ENCODE measurements at places on chromosomes 4 and X.
A peak's percentile ranks its signal among the peaks of the same experiment; 100 is the strongest.

DNA sequence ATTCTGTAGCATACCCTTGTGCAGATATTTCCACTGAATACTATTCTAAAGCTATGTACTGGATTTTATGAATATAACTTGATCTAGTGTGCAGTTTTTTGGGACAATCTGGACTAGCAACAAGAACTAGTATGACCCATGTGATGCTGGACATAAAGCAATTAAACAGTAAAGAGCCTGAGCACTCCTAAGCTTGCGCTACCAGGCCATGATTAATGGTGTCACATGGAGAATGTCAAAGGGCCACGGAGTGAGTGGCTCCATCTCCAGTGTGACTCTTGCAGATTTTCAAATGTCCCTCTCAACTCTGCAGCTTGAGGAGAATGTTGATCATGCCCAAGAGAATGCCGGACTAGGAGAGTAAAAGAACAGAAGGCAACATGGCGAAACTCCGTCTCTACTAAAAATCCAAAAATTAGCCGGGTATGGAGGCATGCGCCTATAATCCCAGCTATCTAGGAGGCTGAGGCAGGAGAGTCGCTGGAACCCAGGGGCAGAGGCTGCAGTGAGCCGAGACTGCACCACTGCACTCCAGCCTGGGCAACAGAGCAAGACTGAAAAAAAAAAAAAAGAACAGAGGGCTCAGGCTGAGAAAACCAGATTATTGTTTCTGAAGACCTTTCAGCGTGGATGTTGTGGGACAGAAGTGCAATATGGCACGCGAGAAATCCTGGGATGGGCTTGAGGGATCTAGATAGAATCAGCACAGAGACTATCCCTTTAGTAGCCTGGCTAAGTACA is 45.0 kb downstream of the TIGD2 start:
- DNase-seq: no peak

DNA sequence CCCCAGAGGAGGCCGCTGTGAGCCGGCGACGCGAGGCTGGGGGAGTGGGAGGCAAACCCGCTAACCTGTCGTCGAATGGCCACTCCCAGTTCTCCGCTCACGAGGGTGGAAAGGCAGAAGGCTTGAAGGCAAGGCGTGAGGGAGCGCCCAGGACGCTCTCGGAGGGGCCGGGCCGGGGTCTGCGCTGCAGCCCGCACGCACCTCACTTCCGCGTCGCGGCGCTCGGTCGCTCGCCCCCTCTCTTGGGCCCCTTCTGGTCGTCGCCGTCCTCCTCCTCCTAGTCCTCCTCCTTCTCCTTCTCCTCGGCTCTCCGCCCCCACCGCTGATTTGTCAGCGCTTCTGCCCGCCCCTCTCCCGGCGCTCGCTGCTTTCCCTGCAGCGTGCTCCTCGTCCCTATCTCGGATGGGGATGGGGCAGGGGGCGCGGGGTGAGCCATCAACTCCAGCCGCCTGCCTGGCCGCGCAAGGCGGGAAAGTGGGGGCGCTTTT is at the start of gene SNCA:
TSS of gene SNCA (minus strand) at position 265 of the 488 bp plus-strand sequence. CDS start 1,494 bp downstream, outside the sequence.
- peak; percentile 58 for DNase-seq

- no peak for DNase-seq
These were observed 223.4 kb upstream of the ATOH1 start for GRCh38 chr4:93605163-93605562.

- DNase-seq: no peak
These were observed 39.0 kb downstream of the STX18 start for GRCh38 chr4:4502694-4503311.

GRCh38 chr4:152936446-152937335 is 568 bp downstream of the FHDC1 start:
- DNase-seq: no peak

DNA sequence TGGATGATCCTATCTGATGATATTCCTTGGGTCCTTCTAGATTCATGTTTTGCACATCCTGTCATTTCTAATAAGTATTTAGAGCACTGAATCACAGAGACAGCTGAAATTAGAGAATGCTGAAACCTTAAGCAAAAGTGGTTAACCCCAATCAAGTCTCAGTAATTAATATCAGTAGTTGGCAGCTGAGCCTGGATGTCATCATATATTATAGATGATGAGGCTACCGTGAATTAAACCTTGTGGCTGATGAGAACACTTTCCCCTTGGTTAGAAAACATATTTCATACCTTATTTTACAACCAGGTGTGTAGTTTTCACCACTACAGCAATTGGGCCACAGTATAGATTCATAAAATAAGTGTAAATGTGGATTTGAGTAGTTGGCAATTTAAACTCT is 499.0 kb downstream of the PDGFC start:
- DNase-seq: no peak

- DNase-seq: no peak
These were observed 174.5 kb downstream of the IL15 start for GRCh38 chr4:141810712-141811375.

GRCh38 chr4:177155454-177155853 is 154.2 kb upstream of the NEIL3 start:
- no peak for DNase-seq

- no peak for DNase-seq
These were observed 126.1 kb downstream of the GPC3 start for GRCh38 chrX:133859336-133859735.

DNA sequence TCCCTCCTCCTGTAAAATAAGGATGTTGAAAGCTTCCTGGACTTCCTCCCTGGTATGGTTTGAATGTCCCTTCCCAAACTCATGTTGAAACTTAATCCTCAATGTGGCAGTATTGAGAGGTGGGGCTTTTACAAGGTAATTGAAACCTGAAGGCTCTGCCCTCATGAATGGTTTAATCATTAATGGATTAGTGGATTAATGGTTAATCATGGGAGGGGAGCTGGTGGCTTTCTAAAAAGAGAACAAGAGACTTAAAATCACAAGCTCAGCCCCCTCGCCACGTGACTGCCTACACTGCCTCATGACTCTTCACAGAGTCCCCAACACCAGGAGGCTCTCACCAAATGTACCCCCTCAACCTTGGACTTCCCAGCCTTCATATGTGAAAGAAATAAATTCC is 124.6 kb upstream of the ANXA3 start:
- no peak for DNase-seq

GRCh38 chrX:386239-386767 is 404 bp downstream of the PPP2R3B start:
- no peak for DNase-seq

- DNase-seq: no peak
These were observed 199.3 kb upstream of the ADAMTS3 start for GRCh38 chr4:72768364-72768763.

GRCh38 chr4:146379744-146380143 is 142.0 kb downstream of the SLC10A7 start:
- no peak for DNase-seq

- DNase-seq: no peak
These were observed 67.7 kb downstream of the RWDD4 start for GRCh38 chr4:183591301-183591700.

- DNase-seq: no peak
These were observed 417.1 kb upstream of the MAGEB16 start for GRCh38 chrX:35380808-35381700.

DNA sequence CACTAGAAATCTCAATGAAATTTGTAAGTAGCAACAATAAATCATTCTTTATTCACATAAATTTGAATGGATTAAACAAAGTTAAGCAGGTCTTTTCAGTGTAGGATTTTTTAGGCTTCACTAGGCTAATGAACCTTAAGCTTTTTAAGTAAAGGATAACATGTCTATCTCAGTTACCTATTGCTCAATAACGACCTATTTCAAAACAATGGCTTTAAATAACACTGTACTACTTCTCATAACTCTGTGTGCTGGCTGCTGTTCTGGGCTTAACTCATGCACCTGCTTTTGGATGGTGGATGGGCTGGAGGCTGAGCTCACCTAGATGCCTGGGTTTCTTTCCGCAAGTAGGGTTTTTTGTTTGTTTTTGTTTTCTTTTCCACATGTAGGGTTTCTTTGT is 495.0 kb upstream of the SLIT2 start:
- DNase-seq: no peak

- no peak for DNase-seq
These were observed 66.6 kb downstream of the FBXO8 start for GRCh38 chr4:174216799-174217272.

DNA sequence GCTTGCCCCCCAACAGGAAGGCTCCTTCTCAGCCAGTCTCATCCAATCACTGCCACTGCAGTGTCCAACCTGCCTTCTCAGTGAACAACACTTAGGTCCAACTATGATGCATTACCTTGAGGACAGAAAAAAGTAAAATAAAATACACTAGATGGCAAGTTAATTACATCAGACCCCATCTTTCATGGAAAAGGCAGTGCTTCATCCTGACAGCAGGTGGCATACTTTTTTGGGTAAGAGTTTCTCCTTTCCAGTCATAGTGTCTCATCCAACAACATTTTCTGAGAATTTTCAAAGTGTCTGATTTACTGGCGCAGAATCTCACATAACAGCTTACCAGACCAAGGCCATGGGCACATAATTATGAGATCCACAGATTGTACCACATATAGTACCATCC is 1742.8 kb downstream of the PCDH7 start:
- no peak for DNase-seq

- no peak for DNase-seq
These were observed 92.0 kb downstream of the PHEX start for GRCh38 chrX:22124098-22124497.

GRCh38 chr4:101238706-101239105 is 108.6 kb downstream of the PPP3CA start:
- DNase-seq: no peak

DNA sequence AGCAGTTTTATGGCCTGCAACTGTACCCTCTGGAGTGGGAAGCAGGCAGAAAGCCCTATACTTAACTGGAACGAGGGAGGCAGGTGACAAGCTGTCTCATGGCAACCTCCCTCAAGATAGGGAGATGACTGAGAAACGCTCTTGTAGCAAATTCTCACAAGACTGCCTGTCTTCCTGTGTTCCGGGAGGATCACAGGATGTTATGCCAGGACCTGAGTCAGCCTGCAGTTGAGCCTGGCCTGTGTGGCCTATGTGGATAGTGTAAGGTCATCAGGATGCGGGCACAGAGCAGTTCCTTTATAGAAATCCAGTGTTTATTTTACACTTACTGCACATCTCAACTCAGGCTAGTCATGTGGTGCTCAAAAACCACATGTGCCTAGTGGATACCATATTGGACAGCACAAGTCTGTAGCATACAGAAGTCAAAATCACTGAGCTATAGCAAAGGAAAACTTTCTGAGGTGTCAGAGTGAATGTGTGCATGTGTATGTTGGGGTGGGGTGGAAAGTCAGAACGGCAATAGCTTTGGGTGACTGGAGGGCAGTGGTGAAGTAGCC is 25.2 kb downstream of the TAF7L start:
- no peak for DNase-seq

- no peak for DNase-seq
These were observed 233.2 kb downstream of the PTTG2 start for GRCh38 chr4:38193236-38193863.

DNA sequence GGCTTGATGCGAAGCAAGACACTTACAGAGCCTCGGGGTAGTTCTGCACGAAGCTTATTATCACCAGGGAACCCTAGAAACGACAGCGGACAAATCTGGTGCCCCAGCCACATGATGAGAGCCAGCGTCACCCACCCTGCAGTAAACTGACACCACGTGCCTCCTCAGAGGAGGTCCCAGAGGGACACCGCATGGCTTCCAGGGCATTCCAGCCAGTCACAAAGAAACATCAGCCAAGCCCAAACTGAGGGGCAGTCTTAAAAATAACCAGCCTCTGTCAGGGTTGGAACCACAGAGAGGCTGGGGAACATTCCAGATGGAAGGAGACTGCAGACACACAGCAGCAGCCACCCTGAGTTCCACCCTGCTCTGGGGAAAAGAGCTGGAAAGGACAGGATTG is 36.6 kb upstream of the HGFAC start:
- no peak for DNase-seq

DNA sequence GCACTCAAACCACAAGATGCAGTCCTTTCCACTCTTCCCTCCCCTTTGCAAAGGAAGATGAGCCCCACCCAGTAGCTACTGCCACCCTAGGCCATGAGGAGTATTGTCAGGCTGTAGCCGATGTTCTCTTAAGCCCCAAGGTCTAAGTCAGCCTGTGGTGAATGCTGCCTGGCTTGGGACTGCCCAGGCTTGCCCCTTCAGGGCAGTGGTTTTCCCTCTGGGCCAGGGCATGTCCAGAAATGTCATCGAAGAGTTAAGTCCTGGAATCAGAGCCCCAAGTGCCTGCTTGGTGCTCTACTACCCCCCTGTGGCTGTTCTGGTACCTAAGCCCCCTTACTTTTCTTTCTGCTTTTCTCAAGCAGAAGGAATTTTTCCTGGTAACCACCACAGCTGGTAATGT is 11.8 kb upstream of the PGK1 start:
- no peak for DNase-seq

DNA sequence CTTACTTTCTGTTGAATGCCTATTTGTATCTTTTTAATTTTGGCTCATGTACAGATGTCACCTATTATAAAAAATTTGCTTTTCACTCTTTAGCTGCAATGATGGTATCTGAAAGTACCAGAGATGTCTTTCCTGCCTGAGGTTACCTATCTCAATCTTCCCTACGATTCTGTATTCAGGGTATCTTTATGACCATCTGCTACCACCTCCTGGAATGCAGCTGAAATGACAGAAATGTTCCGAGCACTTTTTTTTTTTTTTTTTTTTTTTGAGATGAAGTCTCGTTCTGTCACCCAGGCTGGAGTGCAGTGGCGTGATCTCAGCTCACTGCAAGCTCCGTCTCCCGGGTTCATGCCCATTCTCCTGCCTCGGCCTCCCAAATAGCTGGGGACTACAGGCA is 136.4 kb downstream of the REPS2 start:
- DNase-seq: no peak

- no peak for DNase-seq
These were observed 22.2 kb downstream of the SCOC start for GRCh38 chr4:140395668-140396067.

- no peak for DNase-seq
These were observed 13.6 kb downstream of the TLR6 start for GRCh38 chr4:38842994-38843393.

DNA sequence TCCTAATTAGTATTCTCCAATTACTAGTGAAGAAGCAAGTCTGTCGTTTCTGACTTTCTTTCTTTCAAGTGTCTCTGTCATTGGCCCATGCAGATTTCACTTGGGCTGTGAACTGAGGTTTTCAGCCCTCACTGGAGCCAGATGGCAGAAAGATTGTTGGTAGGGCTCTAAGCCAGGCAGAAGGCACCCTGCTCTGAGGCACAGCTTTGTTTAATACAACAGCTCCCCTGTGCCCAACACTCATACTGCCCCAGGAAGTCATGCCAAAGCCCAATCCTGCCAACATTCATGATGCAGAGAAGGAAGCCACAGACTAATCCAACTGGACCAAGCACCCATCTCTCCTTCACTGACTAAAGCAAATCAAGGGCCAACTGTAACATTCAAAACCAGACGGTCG is 117.1 kb upstream of the FRG1 start:
- no peak for DNase-seq

Measured in left renal cortex interstitium (tissue), 4 donors.